Activated T-cell treated with anti-CD3 and anti-CD28 coated beads for 48 hours (primary cell): ENCODE measurements at places on chromosomes 4 and X.

DNA sequence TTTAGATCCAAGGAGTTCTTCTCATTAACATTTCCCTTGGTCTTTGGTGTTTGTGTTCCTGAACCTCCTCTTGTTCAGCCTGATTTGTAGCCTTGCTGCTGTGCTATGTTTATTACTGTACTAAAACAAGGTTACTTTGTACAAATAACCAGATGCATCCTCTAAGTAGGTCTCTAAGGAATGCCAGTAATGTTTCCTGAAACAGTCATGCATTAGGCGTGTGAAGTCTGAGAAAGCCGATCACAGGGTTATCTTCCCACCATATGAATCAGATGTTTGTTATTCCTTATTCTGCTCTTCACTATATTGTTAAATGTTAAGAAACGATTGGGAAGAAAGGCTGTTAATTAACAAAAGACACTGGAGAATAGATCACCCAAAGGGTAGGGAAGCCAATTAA lies 66.9 kb downstream of the GALNTL6 start:
- no peak for DNase-seq

GRCh38 chrX:129984111-129984958 lies 1.9 kb downstream of the BCORL1 start:
- peak; percentile 9 for DNase-seq

DNA sequence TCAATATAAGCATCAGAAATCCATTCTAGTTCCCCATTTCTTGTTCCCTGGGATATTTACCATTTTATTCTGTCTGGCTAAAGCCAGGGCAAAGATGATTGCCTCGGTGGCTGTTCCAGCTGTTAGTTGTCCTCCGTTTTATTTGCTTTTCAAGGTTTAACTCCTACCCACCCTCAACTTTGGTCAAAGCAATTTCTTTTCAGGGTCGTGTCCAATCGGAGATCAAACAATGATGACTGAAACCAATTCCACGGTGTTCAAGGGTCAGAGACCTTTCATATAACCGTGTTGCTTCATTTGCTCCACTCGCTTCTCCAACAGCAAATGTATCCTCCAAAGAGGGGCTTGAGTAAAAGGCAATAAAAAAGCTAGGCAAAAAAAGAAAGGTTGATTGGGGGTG lies 193.5 kb upstream of the FTHL17 start:
- no peak for DNase-seq

DNA sequence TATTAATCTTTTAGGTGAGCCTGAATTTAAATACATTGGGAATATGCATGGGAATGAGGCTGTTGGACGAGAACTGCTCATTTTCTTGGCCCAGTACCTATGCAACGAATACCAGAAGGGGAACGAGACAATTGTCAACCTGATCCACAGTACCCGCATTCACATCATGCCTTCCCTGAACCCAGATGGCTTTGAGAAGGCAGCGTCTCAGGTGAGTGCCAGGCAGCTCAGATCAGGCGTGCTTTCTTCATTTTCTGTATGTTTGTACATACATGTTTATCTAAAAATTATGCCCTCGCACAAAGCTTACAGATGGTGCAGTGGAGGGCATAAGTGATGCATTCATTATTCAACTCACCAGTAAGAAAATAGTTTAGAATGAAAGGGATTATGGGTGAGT lies 85.6 kb downstream of the CPE start:
- no peak for DNase-seq

DNA sequence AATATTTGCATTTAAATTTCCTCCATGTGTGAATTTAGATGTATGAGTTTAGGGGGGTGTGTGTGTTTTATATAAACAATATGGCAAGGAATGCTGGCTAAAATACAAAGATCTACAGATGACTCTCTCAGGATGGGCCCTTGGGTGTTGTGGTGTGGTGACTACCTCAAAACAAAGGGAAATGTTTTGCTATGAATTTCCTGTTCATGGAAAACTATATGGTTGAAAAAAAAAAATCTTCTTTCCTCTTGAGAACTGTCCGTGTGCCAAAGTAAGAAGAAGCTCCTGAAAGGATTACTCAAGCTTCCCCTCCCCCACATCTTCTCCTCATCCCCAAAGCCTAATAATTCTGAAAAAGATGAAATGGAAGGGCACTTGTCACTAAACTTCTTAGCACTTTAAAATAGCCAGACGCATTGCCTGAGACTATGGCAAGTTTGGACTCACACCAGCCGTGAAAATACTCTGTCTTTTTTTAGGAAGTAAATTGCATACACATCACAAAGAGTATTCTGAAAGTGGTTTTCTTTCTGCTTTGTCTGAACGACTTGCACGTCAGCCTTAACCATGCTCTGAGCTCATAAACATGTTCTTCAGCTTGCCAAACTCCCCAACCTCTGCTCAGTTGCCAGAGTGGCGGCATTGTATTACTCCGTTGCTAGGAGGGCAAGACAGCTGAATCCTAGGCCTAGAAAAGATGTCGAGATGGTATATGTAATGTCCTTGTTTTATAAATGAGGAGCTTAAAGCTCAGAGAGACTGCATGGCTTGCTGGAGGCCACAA lies 250.4 kb upstream of the JADE1 start:
- no peak for DNase-seq

DNA sequence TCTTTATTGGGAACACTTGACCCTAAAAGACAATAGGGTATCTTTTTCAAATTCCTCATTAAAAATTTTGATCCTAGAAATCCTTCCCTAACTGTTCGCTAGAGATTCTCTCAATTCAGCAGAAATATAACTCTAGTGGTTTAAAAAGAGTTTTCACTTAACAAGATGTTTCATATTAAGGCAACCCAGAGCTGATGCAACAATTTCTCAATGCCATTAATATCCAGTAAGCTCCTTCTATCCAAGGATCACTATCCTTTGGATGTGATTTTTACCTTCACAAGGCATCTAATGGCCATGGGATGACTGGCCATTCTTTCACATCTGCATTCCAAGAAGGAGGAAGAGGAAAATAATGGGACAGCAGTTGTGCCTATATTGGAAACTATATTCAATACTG lies 183.4 kb downstream of the ANKRD50 start:
- no peak for DNase-seq

DNA sequence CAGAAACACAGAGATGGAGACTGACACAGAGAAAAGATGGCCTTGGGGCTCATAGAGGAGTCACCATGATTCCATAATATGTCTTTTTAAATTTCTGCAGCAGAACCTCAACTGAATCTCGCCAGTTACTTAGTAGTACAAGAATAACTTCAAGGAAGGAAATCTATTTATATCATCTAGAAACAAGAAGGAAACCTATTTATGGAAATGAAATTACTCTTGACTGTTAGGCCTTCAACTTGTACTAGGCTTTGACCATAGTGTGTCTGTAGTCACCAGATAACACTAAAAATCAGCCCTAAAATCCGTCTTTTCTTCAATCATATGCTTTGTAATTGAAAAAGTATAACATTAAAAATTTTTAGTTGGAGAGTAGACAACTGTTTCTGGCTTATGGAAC lies 740.4 kb downstream of the TRIML1 start:
- DNase-seq = no peak

- DNase-seq = no peak
These were observed 288.5 kb downstream of the ASMT start for GRCh38 chrX:1903236-1903935.

GRCh38 chr4:18931643-18932377 lies 910.3 kb upstream of the LCORL start:
- DNase-seq = no peak

DNA sequence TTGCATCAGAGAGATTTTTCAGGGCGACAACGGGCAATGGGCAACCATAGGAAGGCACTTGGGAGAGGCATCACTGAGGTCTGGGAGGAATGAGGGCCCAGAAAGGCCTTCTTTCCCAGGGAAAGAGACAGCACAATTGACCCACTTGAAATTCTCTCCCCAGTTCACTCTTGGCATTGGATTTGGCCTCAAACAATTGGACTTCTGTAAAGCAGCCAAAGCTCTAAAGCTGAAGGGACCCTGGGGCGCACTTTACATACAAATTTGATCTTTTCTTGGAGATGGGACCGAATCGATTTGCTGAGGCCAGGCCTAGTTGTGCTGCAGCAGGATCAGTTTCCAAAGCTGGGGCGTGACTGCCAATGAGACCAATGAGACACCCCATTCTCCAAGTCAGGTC lies 3.2 kb downstream of the ARHGAP36 start:
- no peak for DNase-seq

GRCh38 chr4:54395013-54395527 lies 166.0 kb downstream of the PDGFRA start:
- DNase-seq = no peak

GRCh38 chrX:69285881-69286564 lies 120.8 kb upstream of the PJA1 start:
- DNase-seq = peak; percentile 41

DNA sequence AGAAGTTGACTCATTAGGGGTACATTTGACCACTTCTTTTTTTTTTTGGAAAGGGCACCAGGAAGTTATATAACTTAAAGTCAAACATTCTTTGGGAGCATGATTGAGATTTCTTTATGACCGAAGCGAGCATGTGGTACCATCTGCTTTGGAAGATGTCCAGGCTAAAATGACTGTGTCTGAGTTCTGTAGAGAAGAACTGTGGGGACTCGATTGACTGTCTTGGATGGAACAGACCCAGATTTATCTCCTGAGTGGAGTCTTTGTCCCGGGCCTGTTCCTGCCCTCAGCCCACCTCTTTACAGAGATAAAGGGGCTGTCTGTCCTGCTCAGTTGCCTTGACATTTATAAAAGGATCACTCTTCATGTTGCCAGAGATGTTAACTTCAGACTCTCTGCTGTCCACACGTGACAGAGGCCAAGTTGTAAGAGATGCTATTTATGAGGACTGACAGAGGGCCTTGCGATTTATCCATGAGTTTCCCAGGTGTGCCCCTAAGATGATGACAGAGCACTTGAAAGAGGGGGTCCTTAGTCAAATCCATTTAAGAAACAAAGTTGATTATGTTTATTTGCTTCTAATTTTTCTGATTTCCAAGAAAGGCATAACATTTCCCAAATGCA lies 16.8 kb downstream of the SMIM20 start:
- no peak for DNase-seq

DNA sequence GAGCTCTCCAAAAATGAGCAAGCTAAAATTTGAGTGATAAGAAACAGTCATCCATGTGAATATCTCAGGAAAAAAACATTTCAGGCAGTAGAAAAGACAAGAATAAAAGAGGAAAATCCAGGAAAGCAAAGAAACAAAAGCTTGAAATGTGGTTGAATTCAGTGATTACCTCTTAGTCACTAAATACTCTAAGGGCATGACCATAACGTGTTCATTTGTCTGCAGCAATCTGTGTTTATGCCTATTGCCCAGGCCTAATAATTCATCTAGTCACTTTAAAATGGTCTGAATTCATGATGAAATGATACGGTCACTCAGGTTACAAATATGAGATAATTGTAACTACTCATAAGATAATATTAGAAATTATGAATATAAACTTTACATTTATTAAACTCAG lies 837.9 kb downstream of the STPG2 start:
- no peak for DNase-seq

- DNase-seq = no peak
These were observed 34.7 kb downstream of the NHS start for GRCh38 chrX:17409566-17410290.

GRCh38 chr4:10803713-10804343 lies 119.3 kb upstream of the CLNK start:
- no peak for DNase-seq

DNA sequence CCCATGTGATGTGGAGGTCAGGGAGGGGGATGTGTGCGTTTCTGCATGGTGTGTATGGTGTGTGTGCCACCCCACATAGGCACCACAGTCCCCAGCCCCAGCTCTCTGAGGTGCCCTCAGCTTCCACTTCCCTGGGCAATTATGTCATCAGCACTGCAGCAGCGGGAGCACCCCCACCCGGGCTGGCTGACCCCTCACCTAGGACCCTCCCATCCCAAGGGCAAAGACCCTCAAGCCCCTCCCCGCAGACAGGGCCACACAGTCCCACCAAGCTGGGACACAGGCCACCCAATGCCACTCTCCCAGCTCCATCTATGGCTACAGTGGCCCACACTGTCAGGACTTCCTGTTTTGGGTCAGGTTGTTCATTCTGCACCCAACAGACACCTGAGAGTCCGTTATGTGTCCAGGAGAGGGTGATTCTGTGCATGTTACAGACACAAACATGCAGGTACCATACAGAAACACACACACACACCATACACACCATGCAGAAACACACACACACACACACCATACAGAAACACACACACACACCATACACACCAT lies 75.2 kb downstream of the JAKMIP1 start:
- no peak for DNase-seq

DNA sequence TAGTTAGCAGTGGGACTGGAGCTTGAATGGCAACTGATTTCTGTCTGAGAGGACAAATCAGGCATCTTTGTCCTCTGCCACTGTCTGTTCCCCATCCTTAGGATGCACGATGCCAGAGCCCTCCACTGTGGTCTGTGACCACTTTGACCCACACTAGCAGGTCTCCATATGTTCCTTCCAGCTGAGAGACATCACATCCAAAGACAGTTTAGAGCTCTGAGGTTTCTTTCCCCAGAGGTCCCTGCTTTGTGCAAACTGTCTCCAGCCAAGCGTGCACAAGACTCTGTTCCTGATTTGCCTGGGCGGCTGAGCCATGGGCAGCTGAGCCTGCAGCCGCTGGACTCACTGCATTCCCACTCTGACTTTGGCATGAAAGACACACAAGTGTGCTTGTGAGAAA lies 98.0 kb downstream of the PTTG2 start:
- DNase-seq = no peak

DNA sequence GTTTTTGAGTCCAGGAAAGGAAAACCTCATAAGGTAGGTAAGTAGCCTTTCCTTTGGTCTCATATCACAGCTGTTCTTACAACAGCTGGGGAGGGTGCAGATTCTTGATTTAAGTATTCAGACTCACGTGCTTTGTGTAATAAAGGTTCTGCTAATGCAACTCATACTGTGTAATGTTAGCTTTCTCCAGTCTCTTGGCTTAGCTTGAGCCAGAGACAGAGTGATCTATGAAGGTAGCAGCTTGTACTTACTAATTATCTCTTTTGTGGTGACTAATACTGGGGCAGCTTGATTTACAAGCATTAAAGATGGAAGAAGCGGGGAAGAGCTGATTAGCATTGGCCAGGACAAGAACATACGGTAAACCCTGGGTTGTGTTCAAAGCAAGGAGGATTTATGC lies 80.3 kb downstream of the LNX1 start:
- DNase-seq = no peak

DNA sequence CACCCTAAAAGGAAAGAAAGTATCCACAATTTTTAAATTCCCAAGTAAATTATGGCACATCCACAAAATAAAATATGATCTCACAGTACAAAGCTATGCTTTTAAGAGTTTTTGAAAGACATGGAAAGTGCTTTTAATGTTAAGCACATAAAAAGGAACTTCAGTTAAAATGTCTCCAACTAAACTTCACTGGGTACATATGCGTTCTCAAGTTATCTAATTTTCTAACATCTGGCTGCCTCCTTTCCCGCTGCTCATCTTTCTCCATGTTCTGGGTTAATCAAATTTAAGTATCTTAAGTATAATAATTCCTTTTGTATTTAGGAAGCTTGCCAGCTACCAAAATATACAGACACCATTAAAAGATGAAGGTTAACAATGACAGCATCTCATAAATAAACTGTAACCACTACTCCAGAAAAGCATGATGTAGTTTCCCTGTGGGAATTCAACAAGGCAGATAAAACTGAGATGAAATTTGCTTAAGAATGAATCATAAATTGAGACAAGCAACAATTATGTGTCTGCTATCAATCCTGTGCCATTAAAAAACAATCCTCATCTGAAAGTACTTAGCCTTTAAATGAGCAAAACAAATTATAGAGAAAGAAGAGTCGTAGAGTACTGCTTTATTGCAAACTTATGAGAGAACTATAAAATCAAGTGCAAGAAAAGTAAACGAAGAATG lies 25.1 kb downstream of the PRSS12 start:
- no peak for DNase-seq
